Suprapubic skin (tissue), 4 donors: ENCODE measurements at places on chromosomes 12 and 14. TPM values are rescaled to one million over a fixed set of nuclear protein-coding genes. Genes with fewer than 3 reads are reported as not detected.

GRCh38 chr12:75765170-75766059 is 254.0 kb upstream of the KRR1 start:
- DNase-seq, result no peak
- H3K27ac ChIP-seq, result no peak overlapping the region
- H3K4me1 ChIP-seq, result no peaks in the 10 kb centered on the region
- H3K27me3 ChIP-seq, result no peaks in the 10 kb centered on the region

- no peak for DNase-seq
- H3K4me3 ChIP-seq, result no peak overlapping the region
- peaks cover 39% of the 10 kb centered on the region for H3K27me3 ChIP-seq
- H3K27ac ChIP-seq, result no peak overlapping the region
- H3K36me3 ChIP-seq, result no peaks in the 10 kb centered on the region
Observed at GRCh38 chr12:4244868-4245267, 28.7 kb upstream of the CCND2 start.

GRCh38 chr14:75281654-75282019 is 3.0 kb downstream of the FOS start:
- peak overlapping the region; percentile 98 for H3K4me3 ChIP-seq
- H3K27ac ChIP-seq, result peak overlapping the region; percentile 23
- no peaks in the 10 kb centered on the region for H3K27me3 ChIP-seq
- no peak for DNase-seq
- peaks cover 29% of the 10 kb centered on the region for H3K4me1 ChIP-seq

- DNase-seq, result no peak
- no peak overlapping the region for H3K27ac ChIP-seq
- peaks cover 11% of the 10 kb centered on the region for H3K4me1 ChIP-seq
- H3K27me3 ChIP-seq, result no peaks in the 10 kb centered on the region
- H3K4me3 ChIP-seq, result no peak overlapping the region
Observed at GRCh38 chr12:68227356-68227755, 1.7 kb upstream of the IL26 start.

DNA sequence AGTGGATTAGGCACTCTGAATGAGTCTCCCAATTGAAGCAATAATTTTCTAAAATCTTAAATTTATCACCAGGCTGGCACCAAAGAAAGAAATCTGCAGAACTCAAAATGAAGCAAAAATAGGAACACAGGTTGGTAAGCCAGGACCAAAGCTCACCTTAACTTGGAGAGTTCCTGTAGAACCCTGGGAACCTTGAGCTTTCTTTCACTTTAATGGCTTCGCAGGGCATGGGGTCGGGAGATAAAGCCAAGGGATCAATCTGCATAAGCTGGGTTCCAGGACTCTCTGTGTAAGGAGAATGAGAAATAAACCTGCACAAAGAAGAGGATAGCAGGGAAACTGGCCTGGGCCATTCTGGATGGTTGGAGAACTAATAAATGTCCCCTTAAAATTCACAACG is 8.3 kb upstream of the VDR start:
- no peaks in the 10 kb centered on the region for H3K4me1 ChIP-seq
- H3K27me3 ChIP-seq, result no peaks in the 10 kb centered on the region
- no peak for DNase-seq
- no peak overlapping the region for H3K27ac ChIP-seq

DNA sequence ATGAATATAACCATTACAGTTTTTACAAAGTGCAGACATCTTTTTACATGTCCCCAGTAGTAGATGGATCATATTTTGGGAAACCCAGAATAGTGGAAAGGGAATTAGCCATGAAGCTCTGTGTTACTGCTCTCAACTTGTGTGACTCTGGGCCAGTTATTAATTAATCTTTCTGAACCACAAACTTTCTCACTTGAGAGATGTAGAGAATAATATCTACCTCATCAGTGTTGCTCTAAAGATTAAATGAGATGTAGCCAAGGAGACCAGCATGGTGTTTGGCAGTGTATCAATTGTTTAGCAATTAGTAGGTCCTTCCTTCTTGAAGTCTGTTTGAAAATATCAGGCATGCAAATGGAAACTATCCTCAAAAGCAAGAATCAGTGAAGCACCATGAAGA is 169.2 kb downstream of the TMTC2 start:
- H3K4me3 ChIP-seq, result no peak overlapping the region
- H3K4me1 ChIP-seq, result no peaks in the 10 kb centered on the region
- H3K27ac ChIP-seq, result no peak overlapping the region
- no peak for DNase-seq
- no peaks in the 10 kb centered on the region for H3K27me3 ChIP-seq

- H3K27ac ChIP-seq, result no peak overlapping the region
- no peak for DNase-seq
- peaks cover 2% of the 10 kb centered on the region for H3K4me1 ChIP-seq
- H3K36me3 ChIP-seq, result no peaks in the 10 kb centered on the region
Observed at GRCh38 chr12:124739953-124740561, 123.6 kb downstream of the SCARB1 start.

DNA sequence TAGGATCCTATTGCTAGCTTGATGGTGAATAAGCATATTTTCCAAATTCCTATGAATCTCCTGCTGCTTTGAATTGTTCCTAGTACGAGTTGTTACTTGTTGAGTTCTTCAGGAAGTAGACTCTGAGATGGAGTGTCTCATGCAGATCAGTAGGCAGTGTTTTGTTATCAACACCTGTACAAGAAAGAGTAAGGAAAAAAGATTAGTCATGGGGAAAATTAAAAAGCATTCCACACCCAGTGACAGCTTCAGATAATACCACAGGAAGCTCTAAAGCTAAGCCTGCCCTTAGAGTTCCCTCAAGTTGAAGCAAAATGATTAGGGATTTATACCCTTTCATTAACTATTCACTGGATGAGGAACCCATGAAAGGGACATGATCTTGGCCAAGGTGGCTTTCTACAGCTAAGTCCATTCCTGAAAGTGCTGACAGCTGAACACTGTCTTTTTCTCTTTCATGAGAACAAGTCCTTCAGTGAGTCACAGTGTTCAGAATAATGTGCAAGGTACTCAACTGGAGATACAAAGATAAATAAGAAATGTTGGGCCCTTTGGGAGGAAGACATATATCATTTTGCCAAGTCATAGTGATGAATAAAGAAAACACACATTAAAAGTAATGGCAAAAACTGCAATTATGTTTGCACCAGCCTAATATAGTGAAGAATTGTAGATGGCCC is 49.1 kb downstream of the CCER1 start:
- H3K27me3 ChIP-seq, result no peaks in the 10 kb centered on the region
- H3K4me3 ChIP-seq, result no peak overlapping the region
- DNase-seq, result no peak
- H3K36me3 ChIP-seq, result no peaks in the 10 kb centered on the region

GRCh38 chr12:8996682-8997405 is 7.5 kb downstream of the KLRG1 start:
- H3K36me3 ChIP-seq, result no peaks in the 10 kb centered on the region
- H3K4me1 ChIP-seq, result no peaks in the 10 kb centered on the region
- H3K27ac ChIP-seq, result no peak overlapping the region
- H3K4me3 ChIP-seq, result no peak overlapping the region
- DNase-seq, result no peak

The DDN gene
- total RNA-seq, result 0.45 TPM

DNA sequence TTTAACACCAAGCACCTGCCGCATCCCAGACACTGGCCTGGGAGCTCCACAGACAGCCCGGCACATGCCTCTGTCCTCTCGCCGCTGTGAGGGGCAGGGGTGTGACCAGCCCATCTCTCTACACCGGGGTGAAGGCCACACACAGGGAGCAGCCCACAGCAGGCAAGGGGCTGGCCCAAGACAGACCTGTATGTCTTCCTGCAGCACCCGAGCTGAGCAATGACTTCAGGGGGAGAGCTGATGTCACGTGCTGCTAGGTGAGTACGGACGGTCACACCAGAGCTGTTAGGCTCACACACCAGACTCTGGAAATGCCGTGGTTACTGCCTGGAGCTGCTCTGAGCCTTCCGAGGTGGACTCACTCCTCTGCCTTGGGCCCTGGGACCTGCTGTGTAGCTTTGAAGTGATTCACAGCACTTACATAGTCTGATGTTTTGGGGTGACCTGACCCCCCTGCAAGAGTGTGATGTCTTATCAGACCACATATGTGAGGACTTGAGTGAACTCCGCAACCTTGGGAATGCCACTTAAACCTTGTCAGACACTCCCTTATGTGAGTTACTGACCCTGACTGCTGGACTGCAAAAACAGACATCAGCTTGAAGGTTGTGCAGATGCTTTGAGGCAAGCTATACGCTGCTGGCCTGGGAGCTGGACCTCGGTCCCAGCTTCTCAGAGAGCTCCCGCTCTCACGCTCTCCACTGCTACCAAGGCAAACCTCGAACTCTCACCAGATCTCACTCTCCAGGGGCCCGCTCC is 1.8 kb downstream of the XRCC3 start:
- H3K27ac ChIP-seq, result peak overlapping the region; percentile 84
- peaks cover 90% of the 10 kb centered on the region for H3K4me1 ChIP-seq
- no peak for DNase-seq
- no peaks in the 10 kb centered on the region for H3K36me3 ChIP-seq
- H3K27me3 ChIP-seq, result no peaks in the 10 kb centered on the region

The ART4 gene
- 0.42 TPM for total RNA-seq

The GSG1 gene
- not detected for total RNA-seq

The TEX52 gene
- not detected for total RNA-seq

- H3K36me3 ChIP-seq, result no peaks in the 10 kb centered on the region
- H3K4me1 ChIP-seq, result peaks cover 12% of the 10 kb centered on the region
- no peaks in the 10 kb centered on the region for H3K27me3 ChIP-seq
- no peak overlapping the region for H3K4me3 ChIP-seq
- no peak for DNase-seq
Observed at GRCh38 chr12:10191865-10192264, 13.0 kb downstream of the TMEM52B start.

The MYF5 gene
- total RNA-seq, result not detected

The CCDC196 gene
- not detected for total RNA-seq

The P3H3 gene
- total RNA-seq, result 30.5 TPM

The HIP1R gene
- 219 TPM for total RNA-seq

The GYS2 gene
- not detected for total RNA-seq

The C12orf56 gene
- total RNA-seq, result 2.4 TPM

DNA sequence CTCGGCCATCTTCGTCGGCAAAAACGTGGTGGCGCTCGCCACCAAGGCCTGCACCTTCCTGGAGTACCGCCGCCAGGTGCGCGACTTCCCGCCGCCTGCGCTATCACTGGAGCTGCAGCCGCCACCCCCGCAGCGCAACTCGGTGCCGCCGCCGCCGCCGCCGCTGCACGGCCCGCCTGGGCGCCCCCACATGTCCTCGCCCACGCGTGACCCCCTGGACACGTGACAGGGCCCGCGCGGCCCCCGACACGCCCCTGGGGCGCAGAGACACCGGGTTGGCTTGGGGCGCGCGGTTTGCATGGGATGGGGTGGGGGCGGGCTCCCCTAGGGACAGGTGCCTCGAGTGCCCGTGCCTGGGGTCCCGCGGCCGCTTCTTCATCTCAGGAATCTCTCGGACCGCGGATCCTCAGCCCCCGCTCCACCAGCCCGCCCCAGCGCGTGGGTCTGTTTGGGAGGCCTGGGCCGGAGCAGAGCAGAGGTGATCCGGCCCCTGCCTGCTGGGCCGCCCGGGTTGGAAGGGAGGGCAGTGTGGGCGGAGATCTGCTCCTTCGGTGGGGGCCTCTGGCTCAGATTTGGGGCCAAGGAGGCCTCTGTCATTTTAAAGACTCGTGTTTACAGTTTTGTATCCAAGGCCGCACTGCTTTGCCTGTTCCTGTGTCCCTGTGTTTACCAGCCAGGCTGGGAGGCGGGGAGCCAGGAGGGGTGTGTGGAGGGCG is 3.3 kb downstream of the TMEM121 start:
- H3K27me3 ChIP-seq, result peaks cover 18% of the 10 kb centered on the region
- H3K36me3 ChIP-seq, result no peaks in the 10 kb centered on the region
- H3K4me1 ChIP-seq, result peaks cover 35% of the 10 kb centered on the region
- DNase-seq, result peak; percentile 72
- H3K4me3 ChIP-seq, result no peak overlapping the region

GRCh38 chr12:39722504-39722903 is 102.9 kb upstream of the ABCD2 start:
- no peak overlapping the region for H3K4me3 ChIP-seq
- H3K4me1 ChIP-seq, result no peaks in the 10 kb centered on the region
- no peaks in the 10 kb centered on the region for H3K36me3 ChIP-seq
- no peak overlapping the region for H3K27ac ChIP-seq

GRCh38 chr12:20950248-20950647 is 139.7 kb downstream of the SLCO1B3 start:
- H3K4me3 ChIP-seq, result no peak overlapping the region
- no peak for DNase-seq
- H3K27ac ChIP-seq, result no peak overlapping the region
- no peaks in the 10 kb centered on the region for H3K36me3 ChIP-seq

The SP7 gene
- not detected for total RNA-seq

The ATN1 gene
- 64.4 TPM for total RNA-seq

DNA sequence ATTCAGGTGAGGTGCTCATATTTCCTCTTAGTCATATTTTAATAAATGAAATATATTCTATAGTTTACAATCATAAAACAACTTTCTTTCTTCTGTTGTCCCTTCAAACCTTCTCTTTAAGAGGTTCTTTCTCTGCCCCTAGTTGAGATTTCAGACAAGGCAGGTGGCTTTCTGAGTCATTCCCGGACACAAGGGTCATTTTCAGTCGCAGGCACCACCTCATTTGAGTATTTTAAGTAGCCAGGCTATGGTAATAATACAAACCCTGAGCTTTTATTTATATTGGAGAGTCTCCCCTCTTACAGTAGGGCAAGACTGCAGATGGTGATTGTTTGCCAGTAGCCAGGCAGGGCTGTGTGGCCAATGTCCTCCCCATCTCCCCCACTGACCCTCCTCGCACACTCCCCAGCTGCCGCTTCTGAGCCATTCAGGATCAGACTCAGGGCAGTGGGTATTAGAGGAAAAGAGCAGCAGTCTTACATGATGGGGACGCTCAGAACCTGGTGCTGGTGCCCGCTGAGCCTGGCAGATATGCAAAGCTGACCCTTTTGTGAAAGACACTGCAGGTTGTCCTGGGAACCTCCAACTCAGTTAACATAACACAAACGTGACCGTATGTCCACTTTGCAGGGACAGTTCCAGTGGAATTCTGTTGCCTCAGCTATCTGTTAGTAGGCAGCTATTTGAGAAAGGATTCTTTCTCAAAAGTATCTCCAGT is 101.1 kb upstream of the BCL2L14 start:
- DNase-seq, result no peak
- no peaks in the 10 kb centered on the region for H3K36me3 ChIP-seq
- H3K27ac ChIP-seq, result no peak overlapping the region
- H3K4me1 ChIP-seq, result peaks cover 5% of the 10 kb centered on the region
- no peaks in the 10 kb centered on the region for H3K27me3 ChIP-seq
- H3K4me3 ChIP-seq, result no peak overlapping the region

The GPR33 gene
- not detected for total RNA-seq

- peaks cover 83% of the 10 kb centered on the region for H3K36me3 ChIP-seq
- no peaks in the 10 kb centered on the region for H3K27me3 ChIP-seq
- H3K4me3 ChIP-seq, result no peak overlapping the region
- no peak for DNase-seq
- H3K4me1 ChIP-seq, result peaks cover 13% of the 10 kb centered on the region
- H3K27ac ChIP-seq, result no peak overlapping the region
Observed at GRCh38 chr12:53036802-53037201, 13.1 kb upstream of the TNS2 start.

The ABCD2 gene
- 0.08 TPM for total RNA-seq

DNA sequence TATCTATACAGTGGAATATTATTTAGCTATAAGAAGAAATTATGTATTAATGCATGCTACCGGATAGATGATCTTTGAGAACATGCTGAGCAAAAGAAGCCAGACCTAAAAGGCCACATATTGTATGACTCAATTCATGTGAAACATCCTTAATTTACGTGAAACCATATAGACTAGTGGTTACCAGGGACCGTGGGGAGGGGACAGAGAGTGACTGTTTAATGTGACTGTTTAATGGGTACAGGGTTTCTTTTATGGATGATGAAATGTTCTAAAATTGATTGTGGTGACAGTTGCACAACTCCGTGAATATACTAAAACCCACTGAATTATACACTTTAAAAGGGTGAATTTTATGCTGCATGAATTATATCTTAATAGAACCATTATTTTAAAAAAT is 8.5 kb upstream of the BCL7A start:
- DNase-seq, result no peak
- no peak overlapping the region for H3K4me3 ChIP-seq
- no peaks in the 10 kb centered on the region for H3K36me3 ChIP-seq
- no peaks in the 10 kb centered on the region for H3K4me1 ChIP-seq

The CISTR gene
- not detected for total RNA-seq
